ENCODE measurements at places on chromosomes 5 and 9.

- DNase-seq, result no peak
These were observed 20.7 kb downstream of the PTPN3 start for GRCh38 chr9:109477258-109478050.

- DNase-seq, result no peak
These were observed 28.8 kb downstream of the ANXA6 start for GRCh38 chr5:151128817-151129216.

- DNase-seq, result no peak
These were observed 37.2 kb upstream of the ICE1 start for GRCh38 chr5:5385331-5385662.

- no peak for DNase-seq
These were observed 166.4 kb upstream of the SPRY4 start for GRCh38 chr5:142491270-142491669.

GRCh38 chr9:110936719-110937452 lies 101.4 kb downstream of the LPAR1 start:
- peak; percentile 83 for DNase-seq

DNA sequence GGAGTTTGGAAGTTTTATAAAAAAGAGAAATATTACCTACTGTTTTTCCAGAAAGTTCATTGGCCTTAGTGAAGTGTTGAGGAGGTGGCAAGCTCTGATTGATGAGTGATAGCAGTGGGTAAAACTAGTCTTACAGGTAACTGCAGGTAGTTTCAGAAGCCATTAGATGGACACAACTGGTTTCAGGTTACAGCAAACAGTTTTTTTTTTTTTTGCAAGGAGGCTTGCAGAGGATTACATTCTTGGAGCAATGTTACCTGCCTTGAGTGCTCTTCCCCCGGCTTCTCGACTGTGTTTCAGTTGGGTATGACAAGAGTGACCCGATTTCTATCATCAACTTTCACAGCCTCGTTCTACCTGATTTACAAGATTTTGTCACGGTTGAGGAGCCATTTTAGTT lies 333.4 kb downstream of the YTHDC2 start:
- no peak for DNase-seq

DNA sequence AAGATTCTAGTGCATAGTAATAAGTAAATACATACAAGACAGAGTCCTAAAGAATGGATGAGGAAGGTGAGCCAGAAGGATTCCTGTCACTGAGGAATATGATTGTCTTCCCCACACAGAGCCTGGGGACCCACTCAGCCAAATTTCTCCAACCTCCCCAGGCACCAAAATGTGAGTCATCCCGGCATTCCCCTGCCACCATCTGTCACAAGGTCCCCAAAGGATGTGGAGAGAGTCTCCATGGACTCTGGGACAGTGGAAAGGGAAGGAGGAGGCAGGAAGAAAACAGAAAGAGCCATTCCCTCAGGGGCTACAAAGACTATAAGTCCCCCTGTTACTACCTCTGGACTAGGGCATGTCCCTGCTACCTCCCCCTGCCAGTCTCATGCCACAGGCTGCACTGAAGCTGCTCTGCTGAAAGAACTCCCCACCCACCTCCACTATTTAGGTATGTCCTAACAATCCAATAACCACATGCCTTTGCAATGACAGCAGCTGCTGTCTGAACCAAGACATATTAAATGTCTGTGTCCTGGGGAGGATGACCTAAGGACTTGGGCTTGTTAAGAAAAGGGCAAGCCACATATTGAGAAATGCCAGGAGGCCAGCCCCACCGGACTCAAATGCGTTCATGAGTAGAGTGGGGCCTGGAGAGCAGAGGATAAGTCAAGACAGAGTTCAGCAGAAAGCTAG lies 10.7 kb upstream of the OR5C1 start:
- peak; percentile 68 for DNase-seq

GRCh38 chr5:111254613-111255012 lies 30.4 kb downstream of the CAMK4 start:
- peak; percentile 42 for DNase-seq

DNA sequence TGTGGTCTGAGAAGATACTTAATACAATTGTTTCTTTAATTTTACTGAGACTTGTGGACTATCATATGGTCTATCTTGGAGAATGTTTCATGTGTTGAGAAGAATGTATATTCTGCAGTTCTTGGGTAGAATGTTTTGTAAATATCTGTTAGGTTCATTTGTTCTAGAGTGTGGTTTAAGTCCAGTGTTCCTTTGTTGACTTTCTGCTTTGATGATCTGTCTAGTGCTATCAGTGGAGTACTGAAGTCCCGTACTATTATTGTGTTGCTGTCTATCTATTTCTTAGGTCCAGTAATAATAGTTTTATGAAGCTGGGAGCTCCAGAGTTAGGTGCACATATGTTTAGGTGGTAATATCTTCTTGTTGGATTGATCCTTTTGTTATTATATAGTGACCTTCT lies 36.1 kb downstream of the IQGAP2 start:
- DNase-seq, result no peak
